ENCODE measurements at places on chromosomes 16 and 17.
A peak's percentile ranks its signal among the peaks of the same experiment; 100 is the strongest.

DNA sequence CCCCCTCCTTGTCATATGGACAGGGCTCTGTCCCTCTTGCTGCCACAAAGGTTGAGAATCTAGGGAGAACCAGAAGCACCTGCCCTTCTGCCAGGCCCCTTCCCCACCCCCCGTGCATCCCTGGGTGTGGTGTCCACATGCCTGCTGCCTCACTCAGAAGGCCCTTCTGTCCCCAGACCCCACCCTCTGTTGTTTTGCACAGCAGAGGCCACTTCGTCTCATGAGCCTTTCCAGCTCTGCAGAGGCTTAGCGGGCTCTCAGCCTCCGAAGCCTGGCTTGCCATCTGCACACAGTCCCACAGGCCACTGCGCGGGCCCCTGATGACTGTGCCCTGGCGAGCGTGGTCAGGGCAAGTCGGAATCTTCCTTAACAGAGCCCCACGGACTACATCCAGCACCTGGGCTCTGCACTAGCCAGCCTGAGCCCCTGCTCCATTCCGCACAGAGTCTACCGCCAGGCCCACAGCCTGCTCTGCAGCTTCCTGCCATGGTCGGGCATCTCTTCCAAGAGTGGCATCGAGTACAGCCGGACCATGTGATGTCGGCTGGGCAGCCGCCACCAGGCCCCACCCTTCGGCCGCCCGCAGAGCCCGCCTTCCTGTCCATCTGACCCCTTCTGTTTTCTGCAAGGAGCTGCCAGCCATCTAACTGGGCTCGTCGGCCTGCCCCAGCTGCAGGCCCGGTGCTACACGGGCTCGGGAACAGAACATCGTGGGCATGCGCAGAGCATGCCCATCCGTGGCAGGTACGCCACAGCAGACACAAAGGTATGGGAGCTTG lies 10.8 kb downstream of the C16orf90 start:
- no peak for DNase-seq

DNA sequence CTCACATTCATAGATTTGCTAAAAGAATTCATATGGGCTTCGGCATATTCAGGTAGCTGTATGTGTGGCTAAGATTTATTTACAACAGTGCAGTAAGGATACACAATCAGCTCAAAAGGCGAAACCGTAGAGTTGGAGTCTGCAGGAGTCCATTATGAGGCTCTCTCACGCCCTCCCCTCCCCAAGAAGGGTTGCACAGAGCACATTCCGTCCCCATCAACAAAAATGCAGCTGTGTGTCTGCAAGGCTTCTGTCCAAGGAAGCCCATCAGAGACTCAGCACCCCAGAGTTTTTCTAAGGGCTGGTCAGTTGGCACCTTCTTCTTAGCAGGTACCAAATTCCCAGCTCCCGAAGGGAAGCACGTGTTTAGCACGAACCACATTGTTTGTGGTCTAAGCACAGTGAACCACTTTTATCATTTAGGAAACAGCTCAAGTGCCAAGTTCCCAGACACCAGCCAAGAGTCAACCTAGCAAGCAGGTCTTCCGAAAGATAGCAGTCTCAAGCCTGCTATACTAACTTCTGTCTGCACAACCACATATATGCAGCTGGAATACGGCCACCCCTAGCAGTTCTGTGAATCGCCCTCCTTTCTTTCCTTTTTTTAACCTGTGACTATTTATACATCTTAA lies 28.5 kb upstream of the MEAK7 start:
- DNase-seq, result no peak

DNA sequence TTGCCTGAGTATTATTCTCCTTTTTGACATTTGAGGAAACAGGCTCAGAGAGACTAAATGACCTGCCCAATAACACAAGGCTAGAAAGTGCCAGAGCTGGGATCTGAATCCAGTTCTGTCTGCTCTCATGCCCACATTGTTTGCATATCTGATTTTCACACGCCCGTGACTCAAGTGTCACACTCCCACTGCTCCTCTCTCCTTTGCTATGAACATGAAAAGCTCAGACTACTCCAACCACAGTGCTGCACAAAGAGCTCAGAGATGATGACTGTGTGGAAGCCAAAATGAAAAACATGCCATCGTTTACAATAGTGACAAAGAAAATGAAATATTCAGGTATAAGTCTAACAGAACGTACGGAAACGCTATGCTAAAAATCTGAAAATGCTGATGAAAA lies 107.9 kb downstream of the SMG6 start:
- DNase-seq, result peak; percentile 77

DNA sequence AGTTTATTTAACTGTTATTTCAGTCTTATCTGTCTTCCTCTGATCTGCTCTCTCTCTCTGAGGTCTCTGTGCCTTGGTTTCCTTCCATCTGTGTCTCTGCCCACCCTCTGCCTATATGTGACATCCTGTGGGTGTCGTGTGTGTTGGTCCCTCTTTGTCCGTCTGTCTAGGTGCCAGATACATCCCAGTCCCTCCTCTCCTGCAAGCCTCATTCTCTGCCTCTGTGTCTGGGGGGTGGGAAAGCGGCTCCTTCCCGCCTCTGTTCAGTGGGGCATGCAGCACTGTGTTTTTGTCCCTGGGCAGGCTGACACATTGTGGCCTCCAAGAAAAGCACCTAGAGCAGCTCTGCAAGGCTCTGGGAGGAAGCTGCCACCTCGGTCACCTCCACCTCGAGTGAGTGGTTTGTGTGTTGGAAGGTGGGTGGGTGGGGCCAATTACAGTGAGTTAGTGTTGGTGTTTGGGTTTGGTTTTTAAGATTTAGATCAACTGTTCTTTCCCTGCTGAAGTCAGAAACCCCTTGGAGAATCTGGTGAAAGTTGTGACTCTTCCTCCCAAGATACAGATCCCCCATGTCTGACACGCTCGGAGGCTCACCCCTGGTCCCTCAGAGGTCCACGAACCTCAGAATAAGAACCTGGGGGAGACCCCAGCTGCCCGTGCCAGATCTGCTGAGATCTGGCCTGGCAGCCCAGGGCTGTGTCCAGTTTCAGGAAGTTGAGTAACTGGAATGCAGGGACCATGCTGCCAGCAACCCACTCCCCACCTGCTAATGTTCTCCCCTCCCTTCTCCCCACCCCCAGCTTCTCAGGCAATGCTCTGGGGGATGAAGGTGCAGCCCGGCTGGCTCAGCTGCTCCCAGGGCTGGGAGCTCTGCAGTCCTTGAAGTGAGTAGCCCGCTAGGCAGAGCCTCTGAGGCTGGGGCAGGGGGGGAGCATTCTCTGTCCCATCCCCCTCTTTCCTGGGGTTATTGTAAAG lies 50.9 kb upstream of the CPNE2 start:
- no peak for DNase-seq

DNA sequence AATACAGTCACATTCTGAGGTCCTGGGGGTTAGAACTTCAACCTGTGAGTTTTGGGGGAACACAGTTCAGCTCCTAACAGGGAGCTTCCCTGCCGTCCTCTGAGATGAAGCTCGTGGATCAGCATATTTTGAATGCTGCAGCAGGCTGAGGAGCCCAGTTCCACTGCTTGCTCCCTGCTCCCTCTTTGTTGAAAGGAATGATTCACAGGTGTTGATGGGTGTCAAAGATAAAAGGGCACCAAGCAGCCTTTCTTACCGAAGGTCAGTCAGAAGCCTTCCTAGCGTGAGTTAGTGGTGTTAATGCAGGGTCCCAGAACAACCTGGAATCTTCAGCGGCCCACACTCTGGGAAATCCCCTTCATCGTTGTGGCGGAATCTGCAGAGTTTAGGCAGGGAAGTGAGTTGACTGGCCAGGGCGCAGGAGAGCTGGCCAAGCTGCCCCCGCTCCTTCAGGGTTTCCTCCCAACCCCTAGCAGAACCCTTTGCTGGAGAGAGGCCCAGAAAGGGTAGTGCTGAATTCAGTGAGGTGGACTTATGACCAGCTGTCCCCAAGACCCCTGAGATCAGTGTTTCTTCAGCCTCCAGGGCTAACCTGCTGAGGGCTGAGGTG lies 114.8 kb downstream of the GNAO1 start:
- DNase-seq, result no peak

- no peak for DNase-seq
Observed at GRCh38 chr16:78133919-78134318, 34.5 kb downstream of the WWOX start.

- DNase-seq, result no peak
Observed at GRCh38 chr16:17205279-17206211, 265.2 kb downstream of the XYLT1 start.

GRCh38 chr17:69577098-69577497 lies 162.6 kb downstream of the MAP2K6 start:
- DNase-seq, result no peak

GRCh38 chr16:23080329-23080728 lies 68.9 kb downstream of the USP31 start:
- no peak for DNase-seq

DNA sequence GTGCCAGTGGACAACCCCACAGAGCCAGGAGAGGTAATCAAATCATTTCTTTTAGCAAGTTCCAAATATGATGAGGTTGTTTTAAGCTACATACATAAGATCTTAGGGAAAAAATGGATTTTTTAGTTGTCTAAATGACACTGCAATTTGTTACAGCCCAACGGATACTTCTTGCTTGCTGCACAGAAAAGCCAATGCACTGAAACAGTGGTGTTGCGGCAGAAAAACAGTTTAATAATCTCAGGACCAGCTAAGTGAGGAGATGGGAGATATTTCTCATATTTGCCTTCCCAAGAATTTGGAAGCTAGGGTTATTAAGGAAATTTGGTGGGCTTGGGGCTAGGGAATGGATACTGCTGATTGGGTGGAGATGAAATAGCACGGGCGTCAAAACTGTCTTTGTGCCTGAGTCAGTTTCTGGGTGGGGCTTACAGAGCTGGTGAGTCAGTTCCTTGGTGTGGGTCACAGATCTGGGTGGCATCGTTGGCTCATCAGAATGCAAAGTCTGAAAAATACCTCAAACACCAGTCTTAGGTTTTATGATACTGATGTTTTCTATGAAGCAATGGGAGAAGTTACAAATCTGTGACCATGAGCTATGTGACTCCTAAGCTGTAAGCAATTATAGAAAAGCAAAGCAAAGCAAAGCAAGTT lies 255.4 kb downstream of the IRX3 start:
- peak; percentile 84 for DNase-seq

DNA sequence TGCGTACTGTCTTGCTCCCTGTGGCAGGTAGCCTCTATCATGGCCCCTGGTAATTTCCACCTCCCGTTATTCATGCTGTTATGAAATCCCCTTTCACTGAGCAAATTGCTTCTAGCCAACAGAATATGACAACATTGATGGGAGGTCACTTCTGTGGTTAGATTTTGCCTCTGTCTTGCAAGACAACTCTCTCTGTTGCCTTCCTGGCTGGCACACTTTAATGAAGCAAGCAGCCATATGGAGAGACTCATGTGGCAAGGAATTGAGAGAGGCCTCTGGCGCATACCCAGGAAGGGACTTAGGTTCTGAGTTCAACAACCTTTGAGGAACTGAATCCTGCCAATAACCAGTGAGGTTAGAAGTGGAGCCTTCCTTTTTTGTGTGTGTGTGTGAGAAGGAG lies 51.8 kb upstream of the GPRC5B start:
- no peak for DNase-seq
